ENCODE measurements at places on chromosomes 11 and 22.
A peak's percentile ranks its signal among the peaks of the same experiment; 100 is the strongest.

DNA sequence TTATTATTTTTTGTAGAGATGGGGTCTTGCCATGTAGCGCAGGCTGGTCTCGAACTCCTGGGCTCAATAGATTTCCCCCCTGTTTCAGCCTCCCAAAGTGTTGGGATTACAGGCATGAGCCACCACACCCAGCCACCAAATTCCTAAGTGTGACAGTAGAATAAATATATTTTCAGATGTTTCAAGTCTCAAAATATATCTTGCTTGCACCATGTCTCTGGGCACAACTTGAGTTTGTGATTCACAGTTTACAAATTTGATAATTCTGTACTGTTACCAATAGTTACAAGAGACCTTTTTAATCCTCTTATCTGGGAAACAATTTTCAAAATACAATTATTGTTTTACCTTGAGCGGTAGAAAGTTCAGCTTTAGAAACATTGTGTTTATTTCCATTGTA, 19.1 kb downstream of the DCPS start:
- no peak for DNase-seq
- no peaks in the 10 kb centered on the region for H3K36me3 ChIP-seq
- H3K4me1 ChIP-seq, result peaks cover 10% of the 10 kb centered on the region

GRCh38 chr11:134638796-134639430, 226.9 kb upstream of the B3GAT1 start:
- DNase-seq, result no peak
- peaks cover 27% of the 10 kb centered on the region for H3K27me3 ChIP-seq
- H3K4me3 ChIP-seq, result no peak overlapping the region
- H3K27ac ChIP-seq, result no peak overlapping the region
- H3K4me1 ChIP-seq, result no peaks in the 10 kb centered on the region

- no peaks in the 10 kb centered on the region for H3K27me3 ChIP-seq
- H3K4me1 ChIP-seq, result no peaks in the 10 kb centered on the region
- H3K36me3 ChIP-seq, result no peaks in the 10 kb centered on the region
- H3K4me3 ChIP-seq, result no peak overlapping the region
- no peak overlapping the region for H3K27ac ChIP-seq
- no peak for DNase-seq
These were observed 36.9 kb downstream of the NXPE1 start for GRCh38 chr11:114522818-114523217.

- H3K36me3 ChIP-seq, result no peaks in the 10 kb centered on the region
- no peak overlapping the region for H3K27ac ChIP-seq
- H3K4me1 ChIP-seq, result no peaks in the 10 kb centered on the region
- no peak for DNase-seq
These were observed 20.4 kb upstream of the POGLUT3 start for GRCh38 chr11:108518581-108518980.

- no peaks in the 10 kb centered on the region for H3K36me3 ChIP-seq
- H3K4me3 ChIP-seq, result no peak overlapping the region
- H3K27me3 ChIP-seq, result no peaks in the 10 kb centered on the region
These were observed 991 bp upstream of the SLCO2B1 start for GRCh38 chr11:75149766-75150465.

DNA sequence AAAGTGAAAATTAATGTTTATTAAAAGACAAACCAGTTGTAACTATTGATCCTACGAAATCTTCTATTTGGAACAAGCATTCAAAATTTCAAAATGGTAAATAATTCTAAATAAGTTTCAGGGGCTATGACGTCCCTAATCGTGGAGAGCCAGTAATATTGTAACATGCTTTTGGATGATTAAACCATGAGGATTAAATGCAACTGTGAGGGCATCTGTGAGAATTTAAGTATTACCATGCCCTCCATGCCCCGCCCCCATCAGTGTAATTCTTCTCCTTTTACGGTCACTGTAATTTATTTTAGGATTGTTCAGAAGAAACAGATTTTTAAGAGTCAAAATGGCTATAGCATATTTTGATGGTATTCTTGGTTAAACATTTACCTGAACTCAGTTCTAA, 133.2 kb downstream of the APOL5 start:
- no peak for DNase-seq
- peaks cover 15% of the 10 kb centered on the region for H3K4me1 ChIP-seq
- H3K27me3 ChIP-seq, result no peaks in the 10 kb centered on the region
- peak overlapping the region; percentile 71 for H3K27ac ChIP-seq

DNA sequence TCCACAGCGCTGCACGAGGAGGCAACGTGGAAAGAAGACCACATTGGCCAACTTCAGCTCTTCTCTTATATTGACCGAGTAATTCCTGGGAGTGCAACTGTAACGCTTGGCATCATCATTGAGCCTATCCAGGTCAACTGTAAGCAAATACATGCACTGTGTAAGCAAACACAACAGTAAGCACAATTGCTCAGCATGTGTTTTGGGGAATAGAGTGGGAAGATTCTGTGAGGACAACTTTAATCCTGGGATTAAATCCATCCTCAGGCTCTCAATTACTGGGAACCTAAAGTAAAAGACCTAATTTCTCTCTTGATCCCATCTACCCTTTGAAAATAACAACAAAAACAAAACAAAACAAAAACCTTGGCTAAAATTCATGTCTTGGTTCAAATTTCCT, 109.5 kb upstream of the DDI1 start:
- no peak overlapping the region for H3K27ac ChIP-seq
- H3K4me1 ChIP-seq, result peaks cover 4% of the 10 kb centered on the region
- H3K27me3 ChIP-seq, result no peaks in the 10 kb centered on the region
- DNase-seq, result no peak
- H3K4me3 ChIP-seq, result no peak overlapping the region
- H3K36me3 ChIP-seq, result no peaks in the 10 kb centered on the region

DNA sequence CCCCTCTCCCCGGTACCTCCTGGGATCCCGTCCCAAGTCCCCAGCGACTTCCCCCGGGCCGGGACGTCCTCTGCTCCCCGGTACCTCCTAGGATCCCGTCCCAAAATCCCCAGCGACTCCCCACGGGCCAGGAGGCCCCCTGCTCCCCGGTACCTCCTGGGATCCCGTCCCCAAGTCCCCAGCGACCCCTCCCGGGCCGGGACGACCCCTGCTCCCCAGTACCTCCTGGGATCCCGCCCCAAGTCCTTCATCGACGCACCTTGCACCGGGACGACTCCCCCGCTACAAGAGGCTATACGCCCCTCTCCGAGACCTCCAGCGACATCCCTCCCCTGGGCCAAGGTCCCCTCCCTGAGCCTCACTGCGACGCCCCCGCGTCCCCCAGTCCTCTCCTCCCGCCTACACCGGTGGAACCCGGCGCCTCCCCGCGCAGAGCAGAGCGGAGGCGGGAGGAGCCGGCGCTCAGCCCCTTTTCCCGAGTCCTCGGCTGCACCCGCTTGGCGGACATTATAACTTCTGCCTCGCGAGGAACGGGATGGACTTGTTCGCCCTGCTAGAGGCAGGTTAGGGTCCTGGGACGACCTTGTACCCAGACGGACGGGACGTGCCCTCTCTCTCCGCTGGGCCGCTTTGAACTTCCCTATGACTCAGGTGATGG, 912 bp downstream of the KREMEN1 start:
- no peaks in the 10 kb centered on the region for H3K36me3 ChIP-seq
- no peaks in the 10 kb centered on the region for H3K4me1 ChIP-seq
- peak; percentile 80 for DNase-seq
- no peak overlapping the region for H3K27ac ChIP-seq

GRCh38 chr22:37545703-37546436, 14.4 kb upstream of the CDC42EP1 start:
- no peaks in the 10 kb centered on the region for H3K36me3 ChIP-seq
- H3K4me1 ChIP-seq, result peaks cover 47% of the 10 kb centered on the region
- DNase-seq, result peak; percentile 96
- peak overlapping the region; percentile 91 for H3K27ac ChIP-seq
- H3K4me3 ChIP-seq, result peak overlapping the region; percentile 22
- H3K27me3 ChIP-seq, result no peaks in the 10 kb centered on the region

DNA sequence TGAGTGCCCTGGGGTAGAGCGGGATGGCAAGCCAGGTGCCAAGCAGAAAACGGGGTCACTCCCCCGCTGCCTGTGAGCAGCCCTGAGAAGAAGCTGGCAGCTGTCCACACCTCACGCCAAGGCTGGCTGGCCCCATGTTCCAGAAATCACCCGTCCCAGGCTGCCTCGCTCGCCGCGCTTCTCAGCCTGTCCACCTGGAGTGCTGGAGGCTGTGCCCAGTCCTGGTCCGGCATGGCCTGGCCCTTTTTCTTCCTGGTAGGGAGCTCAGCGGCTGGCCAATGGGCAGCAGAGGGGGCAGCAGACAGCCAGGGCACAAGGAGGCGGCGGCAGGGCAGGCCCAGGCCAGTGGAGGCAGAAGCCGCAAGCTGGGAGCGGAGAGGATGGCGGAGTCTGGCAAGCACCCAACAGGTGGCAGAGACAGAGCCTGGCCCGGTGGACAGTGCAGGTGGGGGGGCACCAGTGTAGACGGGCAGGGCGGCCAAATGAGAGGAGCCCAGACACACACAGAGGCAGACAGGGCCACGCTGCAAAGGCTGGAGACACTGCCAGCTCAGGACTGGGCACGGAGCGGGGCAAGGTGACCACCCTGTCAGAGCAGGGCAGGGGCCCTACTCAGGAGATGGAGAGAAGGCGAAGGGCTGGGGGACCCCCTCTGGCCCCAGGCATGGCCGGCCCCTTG, 37.2 kb upstream of the TH start:
- H3K36me3 ChIP-seq, result no peaks in the 10 kb centered on the region
- no peak overlapping the region for H3K27ac ChIP-seq
- no peaks in the 10 kb centered on the region for H3K4me1 ChIP-seq
- H3K4me3 ChIP-seq, result no peak overlapping the region

GRCh38 chr11:88277349-88277915, 60.1 kb downstream of the CTSC start:
- H3K27ac ChIP-seq, result no peak overlapping the region
- no peaks in the 10 kb centered on the region for H3K27me3 ChIP-seq
- no peaks in the 10 kb centered on the region for H3K36me3 ChIP-seq
- DNase-seq, result no peak
- H3K4me1 ChIP-seq, result peaks cover 3% of the 10 kb centered on the region

- H3K4me3 ChIP-seq, result peak overlapping the region; percentile 94
- H3K4me1 ChIP-seq, result peaks cover 30% of the 10 kb centered on the region
- no peaks in the 10 kb centered on the region for H3K36me3 ChIP-seq
- no peaks in the 10 kb centered on the region for H3K27me3 ChIP-seq
These were observed 585 bp downstream of the ARHGEF12 start for GRCh38 chr11:120336641-120337354.
